ENCODE measurements at places on chromosomes 16 and 17. TPM values are rescaled to one million over a fixed set of nuclear protein-coding genes. Genes with fewer than 3 reads are reported as not detected.

- no peak for DNase-seq
These were observed 59.8 kb upstream of the SMIM36 start for GRCh38 chr17:55571095-55571494.

DNA sequence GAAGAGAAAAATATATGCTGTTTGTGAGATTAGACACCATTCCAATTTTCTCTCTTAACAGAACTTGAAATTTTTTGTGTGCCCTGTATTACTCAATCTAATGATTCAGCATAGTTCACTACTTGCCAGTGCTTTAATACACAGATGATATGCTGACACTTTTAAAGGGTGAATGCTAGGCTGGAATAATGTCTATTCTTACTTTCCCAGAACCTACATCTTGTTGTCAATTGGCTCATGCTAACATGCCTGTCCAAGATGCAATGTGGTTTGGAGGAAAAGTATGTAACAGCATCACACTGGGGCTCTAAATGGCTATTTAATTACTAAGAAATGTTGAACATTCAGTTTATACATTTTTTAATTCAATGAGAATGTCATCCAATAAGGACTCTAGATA, 7.6 kb upstream of the MAP2K6 start:
- peak; percentile 17 for DNase-seq

SYNGR3 gene
- 2.6 TPM for total RNA-seq

DNA sequence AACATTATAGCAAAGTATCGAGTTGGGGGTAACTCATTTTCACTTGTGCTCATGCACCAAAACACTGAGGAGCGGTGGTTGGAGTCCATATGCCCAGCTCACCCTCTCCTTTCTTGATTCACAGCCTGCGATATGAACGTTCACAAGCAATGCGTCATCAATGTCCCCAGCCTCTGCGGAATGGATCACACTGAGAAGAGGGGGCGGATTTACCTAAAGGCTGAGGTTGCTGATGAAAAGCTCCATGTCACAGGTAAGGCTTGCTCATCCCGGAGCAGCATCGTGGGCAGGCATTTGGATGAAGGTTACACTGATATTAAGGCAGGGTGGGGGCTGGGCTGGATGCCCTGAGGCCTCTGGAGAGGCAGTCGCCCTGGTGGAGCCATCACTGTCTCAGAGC, 189.7 kb upstream of the CACNG5 start:
- DNase-seq = no peak

SLC6A4 gene
- total RNA-seq = not detected

DNA sequence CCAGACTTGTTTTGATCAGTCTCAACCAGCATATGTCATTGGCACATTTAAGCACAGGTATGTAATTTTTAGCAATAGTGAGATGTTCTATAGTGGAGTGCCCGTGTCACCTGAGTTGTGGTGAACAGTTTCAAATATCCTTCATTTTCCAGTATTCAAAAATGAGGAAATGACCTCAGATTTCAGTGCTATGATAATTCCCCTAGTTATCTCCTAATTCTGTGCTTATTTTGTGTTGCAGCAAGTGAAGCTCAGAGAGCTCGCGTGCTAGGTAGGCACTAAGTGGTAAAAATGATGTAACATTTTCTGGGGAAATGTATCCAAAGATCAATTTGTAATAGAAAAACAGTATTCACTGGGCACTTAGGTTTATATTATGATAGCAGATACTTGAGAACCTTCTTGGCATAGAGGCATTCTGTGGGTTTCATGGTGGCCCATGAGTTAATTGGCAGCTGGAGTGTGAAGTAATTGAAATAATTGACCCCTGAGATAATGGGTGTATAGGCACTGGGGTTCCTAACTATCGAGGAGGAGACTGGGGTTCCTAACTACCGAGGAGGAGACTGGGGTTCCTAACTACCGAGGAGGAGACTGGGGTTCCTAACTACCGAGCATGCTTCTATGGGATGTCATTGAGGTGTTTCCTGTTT, 159.1 kb downstream of the PRKCA start:
- no peak for DNase-seq

GRCh38 chr16:81465375-81465943, 20.9 kb downstream of the CMIP start:
- no peak for DNase-seq

- peak; percentile 100 for DNase-seq
These were observed at the start of the genes NUBP2 and SPSB3 for GRCh38 chr16:1782408-1783264. TSS of gene NUBP2 (plus strand) at chr16:1782960. CDS start at chr16:1783021, 61 bp downstream. TSS of gene SPSB3 (minus strand) at chr16:1782571. CDS start at chr16:1781483, 1,088 bp downstream.

GRCh38 chr16:79247386-79247785, 353.2 kb downstream of the MAF start:
- no peak for DNase-seq

SPSB3 gene
- total RNA-seq = 25.5 TPM

TMIGD1 gene
- not detected for total RNA-seq

GRCh38 chr17:38441429-38442061, 13.3 kb downstream of the ARHGAP23 start:
- DNase-seq = no peak

NPIPB6 gene
- total RNA-seq = not detected

SLC16A5 gene
- 5.6 TPM for total RNA-seq

TPSD1 gene
- not detected for total RNA-seq

DNA sequence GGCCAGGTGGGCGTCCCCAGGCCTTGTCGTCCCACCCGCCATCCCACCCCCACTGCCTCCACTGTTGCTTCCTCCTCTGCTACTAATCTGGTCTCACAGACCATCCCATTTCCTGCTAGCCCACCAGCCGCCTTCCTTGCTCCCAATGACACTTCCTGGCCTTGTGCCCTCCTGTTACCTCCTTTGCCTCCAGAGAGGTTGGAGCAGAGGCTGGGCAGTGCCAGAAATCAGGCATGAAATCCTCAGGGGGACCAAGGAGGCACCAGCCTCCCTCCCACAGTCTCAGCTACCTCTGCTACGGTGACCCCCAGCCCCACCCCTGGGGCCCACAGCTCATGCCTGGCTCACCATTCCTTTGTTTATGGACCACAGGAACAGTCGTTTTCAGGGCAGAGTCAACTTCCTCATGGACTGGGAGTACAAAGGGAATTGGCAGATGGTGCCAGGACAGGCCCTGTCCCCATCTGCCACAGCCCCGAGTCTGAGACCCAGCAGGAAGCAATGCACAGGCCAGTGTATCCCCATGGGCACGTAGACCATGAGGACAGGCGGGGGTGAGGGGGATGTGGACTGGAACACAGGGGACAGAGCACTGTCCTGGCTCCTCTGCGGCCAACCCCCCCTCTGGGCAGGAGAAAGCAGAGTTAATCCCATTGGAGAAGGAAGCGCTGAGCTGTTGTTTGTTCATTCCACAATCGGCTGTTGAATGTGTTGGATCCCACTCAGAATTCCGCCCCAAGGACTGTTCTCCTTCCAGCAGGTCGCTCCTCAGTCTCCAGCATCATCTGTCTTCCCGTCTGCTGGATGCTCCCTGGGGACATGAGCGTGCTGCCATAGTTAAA, 2.2 kb upstream of the CDH5 start:
- DNase-seq = peak; percentile 3

Data from fibroblast of villous mesenchyme (primary cell).